ENCODE measurements at places on chromosomes 4 and X.

DNA sequence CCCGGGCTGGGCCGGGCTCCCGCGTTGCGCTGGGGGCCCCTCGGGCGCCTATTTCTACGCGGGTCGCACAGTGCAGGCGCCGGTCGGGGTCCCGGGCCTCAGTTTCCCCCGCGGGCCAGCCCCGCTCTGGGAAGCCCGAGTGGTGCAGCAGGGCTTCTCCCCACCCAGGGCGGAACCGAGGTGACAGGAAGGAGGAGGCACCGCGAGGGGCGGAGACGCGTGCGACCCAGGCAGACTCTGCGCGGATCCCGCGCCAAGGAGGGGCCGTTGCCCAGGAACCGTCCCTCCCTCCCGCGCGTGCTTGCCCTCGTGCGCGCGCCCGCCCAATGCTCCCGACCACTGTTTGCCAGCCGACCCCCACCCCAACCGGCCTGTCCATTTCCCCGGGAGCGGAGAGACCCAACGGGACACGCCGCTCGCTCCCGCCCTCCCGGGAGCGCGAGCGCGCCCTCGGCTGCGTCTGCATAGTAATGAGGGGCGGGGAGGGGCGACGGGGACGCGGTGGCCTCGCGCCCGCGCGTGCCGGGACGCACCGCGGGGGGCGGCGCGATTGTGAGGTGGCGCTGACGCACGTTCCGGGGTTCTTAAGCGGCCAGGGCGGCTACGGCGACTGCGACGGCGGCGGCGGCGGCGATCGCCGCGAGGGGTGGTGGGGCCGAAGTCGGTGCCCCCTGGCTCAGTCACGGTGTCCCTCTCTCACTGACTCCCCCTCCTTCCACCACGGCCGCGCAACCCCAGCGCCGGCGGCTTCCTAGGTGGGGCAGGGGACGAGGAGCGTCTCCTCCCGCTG lies at the start of gene CPEB2:
TSS of gene CPEB2 (plus strand) at position 613 of the 790 bp plus-strand sequence. CDS start 193 bp downstream, outside the sequence.
- peak; percentile 95 for DNase-seq

DNA sequence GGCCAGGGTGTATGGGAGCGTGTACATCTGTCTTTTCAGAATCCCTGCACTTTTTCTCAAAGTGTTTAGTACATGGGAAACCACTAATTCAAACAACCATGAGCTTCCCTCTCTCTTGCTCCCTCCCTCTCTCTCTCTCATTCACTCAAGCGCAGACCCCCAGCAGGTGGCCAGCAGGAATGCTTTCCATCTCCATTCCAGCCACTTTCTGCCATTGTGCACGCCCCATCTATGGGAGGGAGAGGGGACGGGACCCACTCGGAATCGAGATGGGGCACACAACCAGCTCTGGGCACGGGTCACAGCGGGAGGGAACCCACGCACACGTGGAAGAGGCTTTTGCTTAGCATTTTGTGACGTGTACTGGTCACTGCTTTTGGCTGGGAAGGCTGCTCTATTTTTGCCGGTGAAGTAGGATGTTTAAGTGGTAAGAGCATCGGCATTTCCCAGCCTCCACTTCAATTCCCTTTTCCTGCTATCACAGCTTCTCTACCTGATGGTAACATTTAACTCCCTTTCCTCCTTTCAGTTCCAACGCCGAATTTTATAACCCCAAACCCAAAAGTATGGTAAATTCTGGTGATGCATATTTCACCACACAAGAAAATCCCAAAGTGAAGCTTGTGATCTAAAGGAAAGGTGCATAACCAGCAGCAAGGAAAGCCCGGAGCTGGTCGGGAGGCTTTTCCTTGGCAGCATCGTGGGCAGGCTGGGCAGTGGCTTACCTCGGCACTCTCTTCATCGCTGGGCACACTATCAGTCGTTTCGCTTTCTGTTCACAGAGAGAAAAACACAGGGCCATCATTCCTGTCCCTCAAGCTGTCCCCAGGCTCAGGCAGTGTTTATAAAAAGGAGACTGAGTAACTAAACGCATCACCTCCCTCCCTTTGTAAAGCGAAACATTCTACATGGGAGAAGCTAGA lies 84.1 kb downstream of the IRF2 start:
- no peak for DNase-seq

GRCh38 chrX:136453771-136454170 lies 34.0 kb upstream of the BRS3 start:
- DNase-seq: no peak

- no peak for DNase-seq
These were observed 4.4 kb upstream of the C4orf36 start for GRCh38 chr4:86896596-86896995.

GRCh38 chrX:31117266-31117665 lies 45.4 kb upstream of the FTHL17 start:
- no peak for DNase-seq

DNA sequence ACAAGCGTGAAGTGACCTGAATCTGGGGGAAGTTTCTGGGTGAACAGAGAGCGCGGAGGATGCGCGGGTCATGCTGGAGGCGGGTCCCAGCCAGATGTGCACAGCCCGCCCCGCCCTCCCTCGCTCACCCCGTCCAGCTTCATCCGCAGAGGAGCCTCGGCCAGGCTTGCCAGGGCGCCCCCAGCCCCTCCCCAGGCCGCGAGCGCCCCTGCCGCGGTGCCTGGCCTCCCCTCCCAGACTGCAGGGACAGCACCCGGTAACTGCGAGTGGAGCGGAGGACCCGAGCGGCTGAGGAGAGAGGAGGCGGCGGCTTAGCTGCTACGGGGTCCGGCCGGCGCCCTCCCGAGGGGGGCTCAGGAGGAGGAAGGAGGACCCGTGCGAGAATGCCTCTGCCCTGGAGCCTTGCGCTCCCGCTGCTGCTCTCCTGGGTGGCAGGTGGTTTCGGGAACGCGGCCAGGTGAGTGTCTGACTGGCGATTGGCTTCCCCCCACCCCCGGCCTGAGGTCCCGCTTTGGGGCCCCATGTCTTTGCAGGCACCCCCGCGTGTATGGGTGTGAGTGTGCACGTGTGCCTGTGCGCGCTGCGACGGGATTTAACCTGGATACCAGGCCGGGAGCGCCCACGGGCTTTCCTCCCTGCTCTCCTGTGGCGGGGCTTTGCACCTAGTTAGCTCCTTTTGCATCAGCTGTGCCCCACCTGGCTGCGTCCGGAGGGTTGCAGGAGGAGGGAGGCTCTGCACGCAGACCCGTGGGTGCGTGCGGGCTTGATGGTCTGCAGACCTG lies at the start of gene EGFL6:
TSS of gene EGFL6 (plus strand) at position 123 of the 782 bp plus-strand sequence. CDS start at position 384, 261 bp downstream.
- no peak for DNase-seq

DNA sequence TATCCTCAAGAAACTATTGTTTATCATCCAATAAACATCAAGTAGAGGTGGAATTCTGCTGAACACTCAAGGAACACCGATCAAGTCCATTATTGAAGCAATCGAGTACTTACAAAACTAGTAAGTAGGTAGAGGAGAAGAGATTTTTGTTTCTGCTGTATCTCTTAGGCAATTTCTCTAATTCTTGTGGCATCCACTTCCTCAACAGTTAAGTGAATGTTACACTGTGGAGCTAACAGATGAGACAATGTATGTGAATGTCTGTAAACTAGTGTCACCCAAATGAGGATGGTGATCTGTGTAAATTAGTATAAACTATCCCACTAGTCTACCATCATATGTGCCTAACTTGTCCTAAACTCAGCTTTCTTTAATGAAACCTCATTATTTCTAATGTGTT lies 261.6 kb downstream of the ARHGAP24 start:
- no peak for DNase-seq

DNA sequence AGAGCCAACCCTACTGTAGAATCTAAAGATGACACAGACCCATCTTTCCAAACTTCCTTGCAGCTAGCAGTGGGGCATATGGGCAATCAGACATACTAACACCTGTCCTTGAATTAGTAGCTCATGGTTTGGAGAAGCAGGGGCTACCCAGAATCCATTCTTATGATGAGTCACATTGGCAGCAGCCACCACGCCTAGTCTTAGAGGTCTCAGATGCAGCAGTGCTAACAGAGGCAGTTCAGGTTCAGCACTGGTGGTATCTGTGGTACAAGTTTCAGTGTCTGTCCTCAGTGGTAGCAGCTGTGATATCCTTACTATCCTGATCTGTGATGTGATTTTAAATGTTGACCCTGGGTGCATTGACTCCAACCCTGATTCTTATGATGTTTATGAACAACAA lies 68.1 kb downstream of the FRMPD4 start:
- no peak for DNase-seq

Measured in esophagus squamous epithelium (tissue), 5 donors.